Head of caudate nucleus (tissue), 42 donors: ENCODE measurements at places on chromosomes 3 and 15.

- DNase-seq: no peak
These were observed 221.7 kb upstream of the ROPN1 start for GRCh38 chr3:124213641-124214040.

DNA sequence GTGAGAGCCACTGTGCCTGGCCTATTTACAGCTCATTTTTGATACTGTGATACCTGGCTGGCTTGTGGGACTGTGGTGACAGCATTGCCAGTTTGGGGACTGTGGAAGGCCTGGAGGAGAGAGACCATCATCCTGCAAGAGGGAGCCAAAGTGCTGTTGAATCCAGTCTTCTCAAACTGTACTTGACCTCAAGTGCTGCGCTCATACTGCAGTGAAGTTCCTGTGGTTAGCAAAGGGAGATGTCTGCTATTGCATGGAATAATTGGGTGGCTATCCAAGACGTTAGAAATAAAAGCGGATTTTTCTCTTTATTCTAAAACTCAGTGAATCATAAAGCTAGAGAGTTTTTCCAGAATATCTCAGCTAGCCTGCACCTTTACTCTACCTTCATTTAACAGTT lies 83.4 kb downstream of the CCK start:
- no peak for DNase-seq

DNA sequence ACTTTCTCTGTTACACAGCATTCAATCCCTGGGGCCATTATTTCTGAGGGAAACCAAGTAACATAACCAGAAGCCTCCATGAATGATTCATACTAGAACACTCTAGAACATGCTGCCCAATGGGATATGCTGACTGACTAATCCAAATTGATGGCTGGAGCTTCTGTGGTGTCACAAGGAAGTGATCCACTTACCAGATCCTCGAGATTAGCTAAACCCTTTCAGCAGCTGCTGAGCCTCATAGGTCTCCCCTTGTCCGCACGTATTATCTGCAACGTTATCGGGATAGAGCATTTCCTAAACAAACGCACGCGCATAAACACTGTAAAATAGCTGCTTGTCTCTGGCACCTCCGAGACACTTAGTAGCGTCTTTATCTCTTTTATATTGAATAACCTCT lies 61.2 kb upstream of the PROK2 start:
- DNase-seq: no peak

DNA sequence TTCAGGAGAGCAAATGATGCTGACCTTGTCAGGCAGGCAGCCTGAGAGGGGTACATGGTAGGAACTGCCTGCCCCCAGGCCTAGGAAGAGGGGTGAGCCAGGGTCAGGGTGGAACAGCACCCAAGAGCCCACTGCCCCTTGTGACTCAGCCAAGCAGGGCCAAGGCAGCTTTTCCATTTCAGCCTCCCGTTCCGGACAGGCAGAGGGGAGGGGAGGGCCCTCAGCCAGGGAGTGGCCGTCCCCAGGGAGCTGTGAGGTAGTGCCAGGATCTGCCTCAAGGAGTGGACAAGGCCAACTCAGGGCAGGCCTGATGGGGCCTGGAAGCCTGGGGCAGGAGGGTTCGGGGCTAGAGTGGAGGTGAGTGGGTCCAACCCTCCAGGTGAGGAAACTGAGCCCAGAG lies 5.1 kb upstream of the ANKRD63 start:
- no peak for DNase-seq

DNA sequence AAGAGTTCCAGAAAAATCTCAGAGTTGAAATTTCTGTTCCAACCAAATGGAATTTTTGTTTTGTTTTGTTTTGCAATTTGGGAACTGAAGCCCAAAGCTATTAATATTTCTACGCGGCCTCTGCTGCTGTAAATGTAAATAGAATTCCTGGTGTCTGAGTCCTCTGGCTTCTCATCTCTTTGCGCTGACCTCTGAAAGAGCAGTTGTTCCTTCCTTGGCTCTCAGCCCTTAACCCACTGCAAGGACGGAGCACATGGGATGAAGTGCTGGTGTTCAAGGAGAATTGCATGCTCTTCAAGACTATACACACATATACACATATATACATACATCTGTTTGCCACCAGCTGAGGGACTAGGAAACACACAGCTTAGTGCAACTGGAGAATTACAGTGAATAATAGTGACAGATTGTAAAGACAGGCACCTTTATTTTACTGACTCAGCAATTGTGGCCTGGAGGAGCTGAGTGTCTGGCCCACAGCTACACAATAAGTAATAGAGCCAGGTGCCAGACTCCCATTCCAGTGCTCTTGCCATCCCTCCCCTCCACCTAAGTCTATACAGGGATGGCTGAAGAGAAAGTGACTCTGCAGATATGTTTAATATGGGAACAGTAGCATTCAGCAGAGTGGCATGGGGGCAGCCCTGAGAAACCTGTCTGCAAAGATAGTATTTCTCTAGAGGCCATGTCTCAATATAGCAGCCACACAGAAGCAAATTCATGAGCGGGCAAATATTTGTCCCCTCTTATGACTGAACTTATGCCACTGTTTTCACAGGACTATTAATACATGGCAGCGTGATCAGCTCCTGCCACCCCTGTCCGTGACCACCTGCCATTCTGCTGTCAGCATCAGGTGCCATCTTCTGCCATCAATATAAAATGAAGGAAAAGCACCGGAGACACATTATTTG lies 42.3 kb downstream of the NEK10 start:
- no peak for DNase-seq

- no peak for DNase-seq
These were observed 1036.5 kb downstream of the SQOR start for GRCh38 chr15:46671336-46671735.

DNA sequence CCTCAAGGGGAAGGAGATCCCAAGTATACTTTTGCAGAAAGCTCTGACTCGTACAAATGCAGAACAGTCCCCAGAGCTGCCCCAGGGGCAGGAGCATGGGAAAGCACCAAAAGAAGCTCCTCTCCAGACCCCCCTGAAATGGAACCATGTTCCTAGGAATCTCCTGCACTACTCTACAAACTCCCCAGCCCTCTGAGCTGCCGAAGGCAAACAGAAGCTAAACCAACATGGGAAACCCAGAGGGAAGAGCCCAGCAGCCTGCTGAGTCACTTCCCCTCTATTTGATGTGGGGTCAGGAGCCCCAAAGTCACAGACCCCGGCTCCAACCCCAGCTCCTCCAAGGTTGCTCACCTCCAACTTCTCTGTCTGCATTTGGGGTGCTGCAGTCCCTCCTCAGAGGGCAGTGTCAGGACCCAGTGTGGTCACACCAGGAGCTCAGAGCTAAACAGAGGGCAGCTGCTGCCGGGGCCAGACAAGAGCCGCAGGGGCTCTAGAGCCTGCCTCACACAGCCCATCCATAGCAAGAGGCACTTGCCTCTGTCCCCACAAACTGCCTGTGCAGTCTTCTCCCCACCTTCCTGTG lies 3.8 kb upstream of the PLXNA1 start:
- no peak for DNase-seq

- peak; percentile 44 for DNase-seq
These were observed 440 bp downstream of the PRTG start for GRCh38 chr15:55742498-55742926.

- DNase-seq: no peak
These were observed 5.3 kb downstream of the CHST2 start for GRCh38 chr3:143124601-143125520.

GRCh38 chr15:66628976-66629723 lies 63.4 kb upstream of the LCTL start:
- DNase-seq: no peak

GRCh38 chr15:36363335-36363734 lies 216.1 kb upstream of the CDIN1 start:
- DNase-seq: no peak
